ENCODE measurements at places on chromosomes 5 and 9.

- DNase-seq, result no peak
Measured at GRCh38 chr5:135237748-135238103, 161.3 kb downstream of the MACROH2A1 start.

DNA sequence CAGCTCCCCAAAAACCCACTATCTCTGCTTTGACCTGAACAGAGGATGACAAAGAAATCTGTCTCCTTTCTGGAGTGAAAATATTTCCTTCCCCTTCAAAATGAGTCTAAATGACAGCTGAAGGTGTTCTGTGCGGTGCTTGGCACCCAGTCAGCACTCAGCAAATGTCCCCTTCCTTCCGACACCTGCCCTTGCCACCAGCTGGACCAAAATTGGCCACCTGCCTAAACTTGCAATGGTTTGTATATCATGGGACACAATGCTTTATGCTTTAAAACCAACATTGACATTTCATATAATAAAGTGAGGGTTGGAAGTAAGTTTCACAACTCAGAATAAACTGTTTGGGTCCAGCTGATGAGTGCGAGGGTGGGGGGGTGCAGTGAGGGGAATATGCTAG lies 7.5 kb upstream of the TTC1 start:
- no peak for DNase-seq

DNA sequence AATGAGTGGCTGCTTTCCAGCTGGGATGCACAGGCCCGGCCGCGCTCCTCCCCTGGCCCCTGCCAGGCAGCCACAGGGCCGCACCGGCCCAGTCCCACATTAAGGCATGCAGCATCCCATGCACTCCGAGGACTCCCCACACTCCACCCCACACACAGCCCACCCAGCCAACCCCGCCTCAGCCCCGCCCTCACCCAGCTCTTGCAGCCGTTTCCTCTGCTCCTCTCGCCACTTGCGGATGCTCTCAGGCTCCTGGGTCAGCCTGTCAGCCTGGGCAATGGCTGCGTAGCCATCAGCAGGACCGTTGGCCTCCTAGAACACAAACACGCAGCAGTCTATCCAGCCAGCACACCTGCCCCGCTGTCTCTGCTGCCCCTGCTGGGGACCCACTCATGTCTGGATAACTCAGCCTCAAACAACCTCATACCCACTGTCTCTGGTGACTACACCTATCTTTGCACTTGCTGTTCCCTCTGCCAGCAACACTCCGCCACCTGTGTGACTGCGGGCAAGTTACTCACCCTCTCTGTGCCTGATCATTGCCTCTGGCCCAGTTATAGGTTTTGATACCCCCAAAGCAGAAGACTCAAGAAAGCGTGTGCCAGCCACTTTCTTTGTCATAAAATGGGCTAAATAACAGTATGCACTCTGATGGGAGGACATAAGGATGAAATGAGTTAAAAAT lies 9.3 kb downstream of the HIGD2A start:
- DNase-seq, result no peak

DNA sequence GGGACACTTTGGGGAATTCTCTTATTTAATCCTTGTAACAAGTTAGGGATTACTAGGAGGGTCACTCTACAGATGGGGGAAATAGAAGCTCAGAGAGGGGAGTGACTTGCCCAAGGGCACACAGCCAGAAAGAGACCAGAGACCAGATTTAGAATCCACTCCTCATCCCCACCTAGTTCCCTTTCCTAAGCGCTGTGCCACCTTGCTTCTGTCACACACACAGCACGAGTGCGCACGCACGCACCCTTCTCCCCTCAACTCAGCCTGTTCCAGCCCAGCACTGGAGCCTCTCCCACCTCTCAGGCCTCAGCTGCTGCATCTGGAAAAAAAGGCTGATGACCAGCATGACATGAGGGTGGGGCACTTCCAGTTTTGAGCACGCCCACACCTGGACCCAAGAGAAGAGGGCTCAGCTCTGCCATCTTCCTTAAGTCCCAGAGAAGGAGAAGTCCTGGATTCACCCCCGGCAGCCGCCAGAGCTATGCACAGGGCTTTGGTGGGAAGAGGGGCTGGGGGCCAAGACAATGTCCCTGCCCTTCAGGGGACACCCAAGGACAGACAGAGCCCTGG lies 18.5 kb downstream of the NR5A1 start:
- DNase-seq, result no peak
